ENCODE measurements at places on chromosomes 5 and 9. TPM values are rescaled to one million over a fixed set of nuclear protein-coding genes. Genes with fewer than 3 reads are reported as not detected.
A peak's percentile ranks its signal among the peaks of the same experiment; 100 is the strongest.

Gene PCDHGA1
- total RNA-seq = 0.09 TPM

Gene SPATA31E1
- not detected for total RNA-seq

Gene NRARP
- 12.9 TPM for total RNA-seq

Gene ARL14EPL
- total RNA-seq = not detected

Gene CYSTM1
- 17.3 TPM for total RNA-seq

Gene NEUROG1
- not detected for total RNA-seq

Gene PRUNE2
- 0.50 TPM for total RNA-seq

Gene ARAP3
- 10.9 TPM for total RNA-seq

Gene MYMK
- total RNA-seq = not detected

GRCh38 chr9:79149585-79149984 is 422.2 kb upstream of the TLE4 start:
- H3K27me3 ChIP-seq = no peaks in the 10 kb centered on the region
- H3K4me3 ChIP-seq = no peak overlapping the region
- DNase-seq = no peak

DNA sequence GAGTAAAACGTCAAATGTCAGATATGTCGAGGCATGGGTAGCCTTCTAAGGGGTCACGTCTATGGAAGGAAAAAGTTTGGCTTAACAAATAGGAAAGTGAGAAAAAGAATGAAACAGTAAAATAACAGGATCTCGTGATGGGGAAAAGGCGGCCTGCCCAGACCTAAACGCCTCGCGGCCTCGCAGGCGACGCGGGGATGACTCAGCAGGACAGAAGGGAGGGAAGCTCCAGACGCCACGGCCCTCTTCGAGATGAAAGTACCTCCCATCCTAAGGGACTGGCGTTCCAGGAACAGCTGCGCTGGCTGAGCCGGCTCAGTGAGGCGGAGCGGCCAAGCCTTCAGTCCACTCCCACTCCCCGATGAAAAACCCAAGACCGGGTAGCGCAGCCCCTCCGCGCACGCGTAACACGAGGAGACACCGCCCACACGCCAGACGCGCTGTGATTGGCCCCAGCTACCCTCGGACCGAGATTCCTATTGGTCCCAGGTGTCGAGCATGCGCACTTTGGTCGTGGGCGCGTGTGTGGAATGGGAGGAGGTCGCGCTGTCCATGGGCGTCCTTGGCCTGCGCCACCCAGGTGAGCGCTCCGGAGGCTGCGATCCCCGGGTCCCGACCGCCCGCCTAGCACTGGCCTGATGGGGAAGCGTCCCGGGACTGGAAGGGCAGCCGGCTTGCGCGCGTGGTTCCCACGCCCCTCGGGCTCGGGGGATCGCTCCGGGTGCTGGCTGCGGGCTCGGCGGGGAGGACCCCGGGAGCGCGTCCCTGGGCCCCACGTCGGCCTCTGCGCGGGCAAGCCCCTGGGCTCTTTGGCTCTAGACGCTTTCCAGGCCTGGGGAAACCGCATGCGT is 588.5 kb downstream of the MTRR start:
- peak; percentile 94 for DNase-seq
- H3K36me3 ChIP-seq = peaks cover 3% of the 10 kb centered on the region
- H3K27ac ChIP-seq = peak overlapping the region; percentile 55
- peak overlapping the region; percentile 73 for H3K4me3 ChIP-seq
- H3K4me1 ChIP-seq = no peaks in the 10 kb centered on the region

- H3K27me3 ChIP-seq = no peaks in the 10 kb centered on the region
- H3K27ac ChIP-seq = peak overlapping the region; percentile 17
- no peak overlapping the region for H3K4me3 ChIP-seq
- peaks cover 4% of the 10 kb centered on the region for H3K4me1 ChIP-seq
These were observed 148.2 kb upstream of the LRRTM2 start for GRCh38 chr5:139023286-139023685.

DNA sequence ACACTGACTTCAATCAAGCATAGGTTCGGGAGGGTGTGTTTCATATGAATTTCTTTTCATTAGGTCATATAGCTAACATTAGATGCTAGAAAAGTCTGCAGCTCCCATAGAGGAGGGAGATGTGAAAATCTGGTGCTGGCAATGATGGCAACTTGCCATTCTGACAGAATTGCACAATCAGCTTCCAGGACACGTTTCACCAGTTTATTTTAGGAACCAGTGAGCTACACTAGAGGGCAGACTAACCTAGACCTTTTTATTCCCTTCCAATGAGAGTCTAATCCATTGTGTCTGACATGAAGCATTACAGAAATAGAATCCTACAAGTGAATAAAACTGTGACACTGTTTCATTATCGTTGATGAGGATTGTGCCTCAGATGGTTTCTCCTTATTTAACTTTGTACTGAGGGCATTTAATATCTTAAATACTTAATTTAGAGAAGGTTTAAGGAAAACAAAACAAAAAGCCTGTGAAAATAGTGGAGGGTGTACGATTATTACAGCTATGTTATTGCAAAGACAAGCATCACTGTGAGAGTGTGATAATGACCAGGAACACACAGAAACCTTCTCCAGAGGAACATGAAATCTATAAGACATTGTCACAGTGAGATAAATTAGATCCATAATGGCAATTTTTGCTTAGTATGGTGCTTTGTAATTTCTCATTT is 363.3 kb upstream of the RPS23 start:
- peaks cover 12% of the 10 kb centered on the region for H3K4me1 ChIP-seq
- no peak overlapping the region for H3K4me3 ChIP-seq
- H3K27ac ChIP-seq = no peak overlapping the region
- peak; percentile 77 for DNase-seq
- H3K36me3 ChIP-seq = no peaks in the 10 kb centered on the region
- peaks cover 6% of the 10 kb centered on the region for H3K27me3 ChIP-seq

GRCh38 chr5:118533923-118534322 is 454.4 kb downstream of the DTWD2 start:
- H3K36me3 ChIP-seq = no peaks in the 10 kb centered on the region
- no peak overlapping the region for H3K4me3 ChIP-seq
- H3K4me1 ChIP-seq = no peaks in the 10 kb centered on the region
- no peak overlapping the region for H3K27ac ChIP-seq

GRCh38 chr9:76114144-76114543 is 223.7 kb downstream of the PCSK5 start:
- H3K36me3 ChIP-seq = no peaks in the 10 kb centered on the region
- no peak overlapping the region for H3K4me3 ChIP-seq
- no peak for DNase-seq
- no peaks in the 10 kb centered on the region for H3K4me1 ChIP-seq
- H3K27me3 ChIP-seq = no peaks in the 10 kb centered on the region

DNA sequence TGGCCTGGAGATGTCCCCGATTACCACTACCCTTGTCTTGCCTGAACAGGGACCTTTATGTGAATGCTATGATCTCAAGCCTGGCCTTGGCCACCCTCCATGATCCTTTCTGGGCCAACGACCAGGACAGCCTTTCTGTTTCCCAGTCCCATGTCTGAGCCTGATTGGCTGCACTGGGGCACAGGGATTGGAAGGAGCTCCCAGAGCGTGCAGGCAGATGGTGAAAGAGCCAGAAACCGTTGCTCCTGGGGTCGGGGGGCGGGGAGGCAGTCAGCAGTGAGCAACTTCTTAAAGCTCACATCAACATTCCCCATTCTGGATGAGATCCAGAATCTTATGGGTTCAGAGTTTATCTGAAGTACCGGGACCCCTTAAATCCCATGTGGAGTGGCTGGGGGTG is 84.4 kb downstream of the INSYN2B start:
- no peak for DNase-seq
- H3K27ac ChIP-seq = peak overlapping the region; percentile 9
- H3K36me3 ChIP-seq = peaks cover 37% of the 10 kb centered on the region
- peaks cover 7% of the 10 kb centered on the region for H3K4me1 ChIP-seq

- H3K4me1 ChIP-seq = no peaks in the 10 kb centered on the region
- H3K4me3 ChIP-seq = no peak overlapping the region
- no peaks in the 10 kb centered on the region for H3K36me3 ChIP-seq
These were observed 124.6 kb upstream of the TBCA start for GRCh38 chr5:77900691-77901090.

GRCh38 chr5:180205916-180206315 is 3.1 kb downstream of the RASGEF1C start:
- H3K27me3 ChIP-seq = peaks cover 21% of the 10 kb centered on the region
- DNase-seq = no peak
- H3K4me3 ChIP-seq = no peak overlapping the region
- no peaks in the 10 kb centered on the region for H3K36me3 ChIP-seq
- H3K4me1 ChIP-seq = peaks cover 4% of the 10 kb centered on the region

DNA sequence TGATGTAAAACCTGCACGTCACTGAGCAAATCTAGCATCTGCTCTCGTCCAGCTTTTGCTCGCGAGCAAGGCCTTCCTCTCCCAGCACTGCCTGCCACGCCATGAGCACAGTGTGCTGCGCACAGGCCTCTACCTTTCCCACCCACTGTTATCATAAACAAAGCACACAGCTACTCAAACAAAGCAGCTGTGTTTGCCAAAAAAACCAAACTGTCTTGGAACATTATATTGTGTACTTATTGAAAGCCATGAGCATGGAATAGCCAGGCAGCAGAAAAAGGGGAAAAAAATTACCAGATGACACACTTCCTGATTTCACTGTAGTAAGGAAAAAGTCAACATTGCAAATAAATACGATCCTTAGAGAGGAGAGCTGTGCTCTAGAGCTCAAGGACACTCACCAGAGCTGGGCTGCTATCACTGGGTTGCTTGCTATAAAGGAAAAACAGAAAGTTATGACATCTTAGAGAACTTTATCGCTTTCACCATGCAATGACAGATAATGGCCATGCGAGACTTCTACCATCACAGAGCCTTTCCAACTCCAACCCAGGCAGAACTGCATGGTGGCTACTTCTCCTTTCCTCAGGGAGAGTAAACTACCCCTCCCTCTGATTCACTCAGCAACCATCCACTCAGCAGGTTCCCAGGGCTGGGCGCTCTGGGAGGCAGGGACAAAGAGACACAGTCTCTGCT is 69.6 kb downstream of the EPB41L4B start:
- no peak overlapping the region for H3K4me3 ChIP-seq
- no peaks in the 10 kb centered on the region for H3K36me3 ChIP-seq
- no peak overlapping the region for H3K27ac ChIP-seq
- H3K27me3 ChIP-seq = peaks cover 3% of the 10 kb centered on the region
- DNase-seq = no peak

- no peak for DNase-seq
- H3K4me1 ChIP-seq = no peaks in the 10 kb centered on the region
- H3K27me3 ChIP-seq = peaks cover 4% of the 10 kb centered on the region
- H3K4me3 ChIP-seq = no peak overlapping the region
These were observed 18.1 kb upstream of the RGMB start for GRCh38 chr5:98755406-98755805.

DNA sequence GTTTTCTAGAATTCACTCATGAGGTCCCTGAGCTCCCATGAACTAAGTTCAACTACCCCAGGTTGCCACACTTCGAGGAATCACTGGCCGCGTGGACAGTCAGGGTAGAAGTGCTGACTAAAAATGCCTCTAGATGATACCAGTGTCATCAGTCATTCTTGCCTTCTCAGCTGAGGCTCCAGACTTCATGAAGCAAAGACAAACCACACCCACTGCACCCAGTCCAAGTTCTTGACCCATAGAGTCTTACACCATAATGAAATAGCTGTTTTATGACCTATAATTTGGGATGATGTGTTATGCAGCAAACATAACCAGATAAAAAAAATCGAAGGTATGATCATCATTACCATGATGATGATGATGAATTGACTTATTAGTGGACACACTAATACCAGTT is 632.9 kb upstream of the TLE4 start:
- H3K4me1 ChIP-seq = no peaks in the 10 kb centered on the region
- DNase-seq = no peak
- H3K27me3 ChIP-seq = no peaks in the 10 kb centered on the region
- no peak overlapping the region for H3K27ac ChIP-seq
- H3K4me3 ChIP-seq = no peak overlapping the region

DNA sequence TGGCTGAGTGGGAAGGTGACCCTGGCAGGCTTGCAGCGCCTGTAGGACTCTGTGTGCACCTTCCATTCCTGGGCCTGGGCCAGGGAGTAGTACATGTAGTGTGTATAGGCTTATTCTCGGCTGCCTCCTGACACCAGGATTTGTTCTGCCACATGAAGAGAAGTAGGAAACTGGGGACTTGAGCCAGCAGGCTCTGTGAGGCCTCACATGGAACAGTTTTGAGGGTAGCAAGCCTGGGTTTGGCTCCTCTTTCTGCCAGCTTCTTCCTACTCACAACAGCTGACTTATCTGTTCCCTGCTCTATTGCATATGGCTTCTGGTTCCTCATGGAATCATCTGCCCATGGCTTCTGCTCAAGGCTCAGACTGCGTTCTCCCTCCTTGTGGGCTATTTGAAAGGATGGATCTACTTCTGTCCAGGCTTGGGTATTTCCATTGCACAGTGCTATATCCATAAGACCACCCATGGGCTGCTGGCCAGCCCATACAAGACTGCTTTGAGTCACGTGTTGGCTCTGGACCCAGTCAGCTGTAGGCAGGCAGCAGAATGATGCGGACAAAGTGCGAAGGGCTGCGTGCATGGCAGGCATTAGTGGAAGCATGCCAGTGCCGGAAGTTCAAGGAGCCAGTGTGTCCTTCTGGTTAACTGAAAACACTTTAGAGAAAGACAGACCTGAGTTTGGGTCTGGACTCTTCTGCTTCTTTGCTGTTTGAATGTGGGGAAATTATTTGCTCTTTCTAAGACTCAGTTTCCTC is 11.0 kb upstream of the INSYN2B start:
- H3K36me3 ChIP-seq = peaks cover 46% of the 10 kb centered on the region
- H3K4me1 ChIP-seq = no peaks in the 10 kb centered on the region
- no peaks in the 10 kb centered on the region for H3K27me3 ChIP-seq
- H3K27ac ChIP-seq = no peak overlapping the region

GRCh38 chr9:1490341-1491232 is 440.4 kb downstream of the DMRT2 start:
- H3K27ac ChIP-seq = peak overlapping the region; percentile 84
- no peaks in the 10 kb centered on the region for H3K27me3 ChIP-seq
- DNase-seq = no peak
- peaks cover 4% of the 10 kb centered on the region for H3K4me1 ChIP-seq

- DNase-seq = no peak
- H3K36me3 ChIP-seq = no peaks in the 10 kb centered on the region
- H3K27ac ChIP-seq = no peak overlapping the region
- no peaks in the 10 kb centered on the region for H3K27me3 ChIP-seq
- no peak overlapping the region for H3K4me3 ChIP-seq
These were observed 111.1 kb downstream of the ACTL7B start for GRCh38 chr9:108744641-108745040.

GRCh38 chr9:116717150-116717549 is 30.0 kb downstream of the TRIM32 start:
- no peaks in the 10 kb centered on the region for H3K36me3 ChIP-seq
- no peaks in the 10 kb centered on the region for H3K27me3 ChIP-seq
- no peak overlapping the region for H3K4me3 ChIP-seq
- DNase-seq = no peak
- no peaks in the 10 kb centered on the region for H3K4me1 ChIP-seq
- H3K27ac ChIP-seq = no peak overlapping the region

- no peaks in the 10 kb centered on the region for H3K4me1 ChIP-seq
- H3K27me3 ChIP-seq = peaks cover 25% of the 10 kb centered on the region
- no peak for DNase-seq
- H3K4me3 ChIP-seq = no peak overlapping the region
- H3K27ac ChIP-seq = no peak overlapping the region
- no peaks in the 10 kb centered on the region for H3K36me3 ChIP-seq
These were observed 145.4 kb downstream of the TRPM6 start for GRCh38 chr9:74742191-74742790.

GRCh38 chr9:36263683-36264082 is 5.4 kb upstream of the GNE start:
- no peak overlapping the region for H3K27ac ChIP-seq
- no peak overlapping the region for H3K4me3 ChIP-seq
- H3K4me1 ChIP-seq = peaks cover 1% of the 10 kb centered on the region

Measured in activated CD4-positive, alpha-beta T cell treated with anti-CD3 and anti-CD28 coated beads, Interleukin-2, amount 10 ng/mL, durations not matched to agents 24 days and 14 days (primary cell).